ENCODE measurements at places on chromosomes 2 and 18. TPM values are rescaled to one million over a fixed set of nuclear protein-coding genes. Genes with fewer than 3 reads are reported as not detected.

The LOXHD1 gene
- total RNA-seq = 2.3 TPM

The RAPH1 gene
- 79.6 TPM for total RNA-seq

The CMPK2 gene
- 8.7 TPM for total RNA-seq

The GAREM1 gene
- total RNA-seq = 21.2 TPM

- DNase-seq = peak; percentile 83
These were observed 75.0 kb upstream of the ID2 start for GRCh38 chr2:8606649-8607550.

- DNase-seq = no peak
These were observed at the start of gene SP140 for GRCh38 chr2:230225486-230225885. SP140 (plus strand) TSS chr2:230225736; CDS start chr2:230225845, 109 bp downstream.

DNA sequence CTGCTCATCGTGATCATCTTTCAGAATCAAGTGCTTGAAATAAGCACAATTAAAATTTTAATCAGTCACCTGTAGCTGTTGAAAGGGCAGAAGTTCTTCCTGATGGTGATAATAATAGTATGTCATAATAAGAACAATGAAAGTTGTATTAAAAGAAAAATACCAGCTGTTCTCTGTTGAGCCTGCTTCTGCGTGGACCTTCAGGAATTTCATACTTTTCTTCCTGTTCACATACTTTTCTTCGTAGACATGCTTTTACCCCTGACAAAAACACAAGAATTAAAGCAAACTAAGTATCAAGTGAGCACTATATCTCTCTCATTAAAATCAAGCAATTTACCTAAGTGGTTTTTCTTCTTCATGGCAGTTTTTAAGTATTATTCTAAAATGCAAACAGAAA, 79.2 kb downstream of the BARD1 start:
- DNase-seq = no peak

DNA sequence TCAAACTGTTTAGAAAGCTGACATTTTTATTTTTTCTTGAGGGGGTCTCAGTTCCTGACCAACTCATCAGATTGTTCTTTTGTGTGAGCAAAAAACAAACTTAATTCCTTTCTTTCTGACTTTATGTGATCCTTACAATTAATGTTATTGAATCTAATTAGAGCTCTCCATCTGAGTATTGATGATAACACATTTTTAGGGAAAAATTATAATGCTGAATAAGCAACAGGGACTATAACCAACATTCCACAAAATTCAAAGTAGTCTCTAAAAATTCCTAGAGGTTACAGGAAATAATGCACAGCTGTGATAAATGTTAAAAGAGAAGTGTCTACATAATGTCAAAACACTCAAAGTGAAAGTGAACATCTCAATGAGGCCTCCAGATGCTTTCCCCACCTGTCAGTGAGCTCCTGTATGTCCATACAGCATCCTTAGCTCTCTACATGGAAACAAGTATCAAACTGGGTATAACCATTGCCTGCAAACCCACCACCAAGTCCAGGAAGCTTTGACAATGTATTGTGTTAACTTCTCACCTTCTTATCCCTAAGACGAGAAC, 786.0 kb upstream of the SLC39A10 start:
- no peak for DNase-seq
